Urothelium cell line (cell line): ENCODE measurements at places on chromosomes 1 and 21.
A peak's percentile ranks its signal among the peaks of the same experiment; 100 is the strongest.

GRCh38 chr1:227947676-227948492, at the start of gene WNT9A:
TSS of gene WNT9A (minus strand) at chr1:227947932. CDS start at chr1:227947887, 45 bp downstream.
- DNase-seq: peak; percentile 76

GRCh38 chr1:4825800-4826450, 171.5 kb downstream of the AJAP1 start:
- peak; percentile 12 for DNase-seq

GRCh38 chr1:177913762-177914540, 55.9 kb downstream of the SEC16B start:
- peak; percentile 19 for DNase-seq

DNA sequence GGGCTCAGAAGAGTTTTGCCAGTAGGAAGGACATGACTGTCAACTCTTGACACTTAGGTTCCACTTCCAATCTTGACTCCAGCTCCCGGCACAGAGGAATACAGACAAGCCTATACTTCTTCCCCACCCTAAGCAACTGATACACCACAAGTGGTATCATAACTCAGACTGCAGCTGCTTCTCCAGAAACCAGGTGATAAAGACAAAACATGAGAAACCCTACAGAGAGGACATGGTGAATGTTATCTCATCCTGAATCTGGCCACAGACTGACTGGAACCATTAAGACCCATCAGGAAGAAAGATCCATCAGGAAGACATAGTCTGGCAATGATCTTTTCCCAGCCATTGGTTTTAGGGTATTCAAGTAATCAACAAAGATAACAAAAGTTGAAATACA, 13.8 kb downstream of the PAXBP1 start:
- DNase-seq: no peak

- no peak for DNase-seq
Measured at GRCh38 chr1:212586206-212587015, 22.1 kb upstream of the ATF3 start.

DNA sequence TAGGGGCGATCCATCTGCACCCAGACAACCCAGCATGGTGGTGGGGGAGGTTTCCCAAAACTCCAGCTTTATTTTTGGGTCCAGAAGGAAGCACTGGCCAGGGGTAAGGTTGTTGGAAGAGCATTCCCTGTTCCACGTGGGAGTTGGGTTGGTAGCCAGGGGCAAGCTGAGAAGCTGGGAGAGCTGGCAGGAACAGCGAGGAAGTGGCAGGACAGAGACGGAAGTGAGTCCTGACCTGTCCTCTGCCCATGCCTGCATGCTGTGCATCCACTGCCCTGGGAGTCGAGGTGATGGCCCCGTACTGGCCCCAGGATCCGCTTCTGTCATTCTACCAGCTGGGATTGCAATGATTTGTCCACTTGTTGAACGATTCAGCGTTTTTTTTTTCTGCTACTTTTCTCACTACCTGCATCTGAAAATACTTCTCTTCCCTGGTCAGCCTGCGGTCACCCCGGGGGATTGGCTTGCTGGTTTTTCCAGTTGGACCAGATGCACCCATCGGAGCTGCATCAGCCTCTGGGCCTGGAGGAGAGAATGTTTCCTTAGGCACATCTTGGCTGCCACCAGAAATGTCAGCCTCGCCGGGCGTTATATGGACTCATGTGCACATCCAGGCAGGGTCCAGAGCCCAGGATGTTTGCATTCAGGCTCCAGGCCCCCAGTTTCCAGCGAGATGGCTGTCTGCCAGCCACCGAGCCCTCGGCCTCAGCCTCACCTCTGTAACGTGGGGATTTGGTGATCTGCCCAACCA, 28.3 kb upstream of the TMPRSS2 start:
- DNase-seq: no peak

GRCh38 chr1:221045842-221046831, 166.9 kb downstream of the HLX start:
- DNase-seq: no peak

GRCh38 chr1:156814571-156815260, 1.9 kb downstream of the SH2D2A start:
- peak; percentile 31 for DNase-seq

- DNase-seq: no peak
Measured at GRCh38 chr1:55314740-55315139, 99.6 kb upstream of the USP24 start.

GRCh38 chr1:170592591-170593111, 60.7 kb downstream of the GORAB start:
- no peak for DNase-seq

- DNase-seq: peak; percentile 48
Measured at GRCh38 chr1:227766015-227766634, 30.9 kb downstream of the SNAP47 start.

DNA sequence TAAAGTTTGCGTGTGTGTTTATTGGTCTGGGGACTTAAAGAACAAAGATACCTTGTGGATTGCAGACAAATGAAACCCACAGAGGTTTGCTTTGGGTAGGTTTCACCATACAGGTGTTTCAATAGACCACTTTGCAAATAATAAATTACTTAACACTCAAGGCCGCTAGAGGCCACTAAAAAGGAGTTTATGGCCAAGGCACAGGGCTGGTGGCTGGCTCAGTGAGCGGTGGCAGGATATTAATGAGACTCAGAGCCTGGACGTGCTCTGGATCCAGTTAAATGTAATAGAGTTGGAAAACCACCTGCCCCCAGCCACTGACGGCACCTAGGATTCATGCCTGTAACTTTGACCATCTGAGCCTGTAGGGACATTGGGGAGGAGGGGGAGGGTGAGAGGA, 44.5 kb downstream of the LRRC38 start:
- DNase-seq: peak; percentile 41

DNA sequence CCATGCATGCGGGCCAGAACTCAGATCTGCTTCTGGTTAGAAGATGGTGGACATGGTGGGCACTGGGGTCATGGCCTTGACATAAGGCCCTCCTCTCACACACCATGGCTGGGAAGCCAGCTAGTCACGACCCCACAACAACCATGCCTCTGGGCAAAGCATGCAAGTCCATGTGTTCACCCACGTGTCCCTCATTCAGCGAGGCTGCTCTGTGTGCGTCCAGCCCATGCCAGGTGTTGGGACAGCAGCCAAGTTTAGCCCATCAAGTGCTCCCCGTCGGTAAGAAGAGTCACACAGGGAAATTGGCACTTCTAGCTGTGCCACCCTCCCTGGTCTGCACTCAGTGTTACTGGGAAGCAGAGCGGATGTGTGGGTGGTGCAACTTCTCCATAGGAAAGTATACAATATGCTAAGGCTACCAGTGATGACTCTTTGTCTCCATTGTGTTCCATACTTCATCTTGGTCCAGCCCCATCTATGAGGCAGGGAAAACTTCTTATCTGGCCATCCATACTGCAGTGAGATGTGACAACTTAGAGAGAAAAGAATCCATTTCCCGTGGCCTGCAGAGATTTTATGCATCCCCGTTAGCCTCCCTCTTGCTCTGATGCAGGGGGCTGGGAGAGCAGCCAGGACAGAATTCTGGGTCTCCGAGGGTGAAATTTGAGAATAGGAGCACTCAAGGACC, 198.0 kb downstream of the GRIK3 start:
- no peak for DNase-seq

GRCh38 chr1:40438391-40439015, 11.8 kb upstream of the ZFP69B start:
- peak; percentile 50 for DNase-seq

- DNase-seq: no peak
Measured at GRCh38 chr1:15081102-15081501, 72.4 kb upstream of the TMEM51 start.

- DNase-seq: no peak
Measured at GRCh38 chr1:99950486-99950885, 19.3 kb upstream of the SLC35A3 start.

- DNase-seq: no peak
Measured at GRCh38 chr1:199945591-199945990, 81.9 kb upstream of the NR5A2 start.

GRCh38 chr1:63274371-63274770, 48.0 kb upstream of the FOXD3 start:
- no peak for DNase-seq

DNA sequence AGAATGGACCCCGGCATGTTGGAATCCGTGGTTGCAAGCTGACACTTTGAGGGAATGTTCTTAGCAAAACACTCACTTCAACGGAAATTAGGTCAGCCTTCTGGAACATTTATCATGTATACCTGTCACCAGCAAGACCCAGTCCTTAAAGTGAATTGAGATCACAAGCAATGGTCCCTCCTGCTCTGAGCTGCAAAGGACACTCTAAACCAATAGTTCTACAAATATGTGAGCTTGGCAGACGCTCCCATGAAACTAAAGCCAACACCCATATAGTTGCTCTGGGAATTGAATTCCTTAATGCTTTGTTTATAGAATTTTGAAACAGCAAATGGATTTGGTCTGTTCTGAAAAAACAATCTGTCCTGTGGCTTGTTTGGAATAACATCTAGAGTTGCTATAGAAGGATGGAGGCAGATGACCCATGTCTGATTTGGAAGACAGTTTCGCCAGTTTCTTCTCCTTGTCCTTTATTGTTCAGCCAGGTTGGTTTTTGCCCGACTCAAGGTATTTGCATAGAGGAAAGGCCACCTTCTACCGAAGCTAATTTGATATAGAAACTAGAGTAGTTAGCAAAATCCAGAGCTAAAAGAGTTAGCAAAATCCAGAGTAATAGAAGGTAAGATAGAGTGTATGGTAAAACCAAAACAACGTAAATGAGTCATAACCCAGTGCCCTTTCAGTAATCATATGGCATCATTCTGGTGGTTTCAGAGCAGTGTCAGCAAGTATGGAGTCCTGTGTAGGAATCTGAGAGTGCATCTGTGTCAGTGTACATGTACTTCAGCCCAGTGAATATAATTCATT, 236.2 kb downstream of the NFIA start:
- peak; percentile 29 for DNase-seq

- DNase-seq: no peak
Measured at GRCh38 chr1:155968670-155969069, 9.7 kb downstream of the ARHGEF2 start.

GRCh38 chr1:172398193-172398592, 22.3 kb upstream of the C1orf105 start:
- DNase-seq: no peak

- no peak for DNase-seq
Measured at GRCh38 chr1:113859478-113860175, 11.9 kb downstream of the PTPN22 start.

GRCh38 chr1:202237052-202237451, 43.5 kb downstream of the LGR6 start:
- DNase-seq: peak; percentile 79

DNA sequence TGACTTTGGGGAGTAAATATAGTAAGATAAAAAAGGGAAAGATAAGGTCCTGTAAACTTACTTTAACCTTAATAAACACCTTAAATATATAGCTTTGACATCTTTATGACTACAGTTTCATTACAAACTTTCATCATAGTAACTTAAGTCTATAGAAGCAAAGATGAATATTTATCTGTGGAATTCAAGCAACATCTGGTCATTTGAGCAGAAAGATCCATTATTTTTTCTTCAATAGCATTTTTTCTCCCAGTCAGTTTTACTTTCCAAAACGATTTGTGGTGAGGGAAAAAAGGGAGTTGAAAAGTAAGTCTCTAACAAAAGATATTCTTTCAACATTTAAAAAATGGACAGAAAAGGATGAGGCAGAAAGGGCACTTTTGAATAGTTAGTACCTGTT, 69.0 kb downstream of the HMCN1 start:
- DNase-seq: no peak

- DNase-seq: no peak
Measured at GRCh38 chr1:212290608-212291007, 5.4 kb downstream of the PPP2R5A start.

DNA sequence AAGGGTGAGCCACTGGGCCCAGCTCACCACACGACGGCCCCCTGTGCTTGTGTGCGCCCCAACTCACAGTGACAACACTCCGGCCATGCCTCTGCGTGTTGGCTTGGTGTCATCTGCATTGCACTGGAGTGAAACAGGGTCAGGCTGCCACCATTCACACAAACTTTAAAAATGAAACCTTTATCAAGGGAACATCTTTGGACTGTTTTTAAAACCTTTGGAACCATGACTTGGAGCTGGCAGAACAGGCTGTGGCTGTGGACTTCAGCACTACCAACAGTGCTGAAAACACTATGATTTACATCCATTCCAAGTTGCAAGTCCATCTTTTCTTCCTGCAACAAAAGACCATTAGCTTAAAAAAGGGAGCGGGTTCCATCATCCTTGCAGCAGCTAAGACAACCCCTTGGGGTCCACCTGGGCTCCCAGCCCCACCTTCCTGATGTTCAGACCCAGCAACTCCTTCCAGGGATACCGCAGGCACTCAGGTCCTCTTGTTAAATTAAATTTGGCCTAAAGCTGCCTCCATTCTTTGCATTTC, 25.6 kb downstream of the POFUT2 start:
- DNase-seq: no peak

GRCh38 chr1:236502972-236503639, 20.7 kb upstream of the LGALS8 start:
- peak; percentile 65 for DNase-seq

DNA sequence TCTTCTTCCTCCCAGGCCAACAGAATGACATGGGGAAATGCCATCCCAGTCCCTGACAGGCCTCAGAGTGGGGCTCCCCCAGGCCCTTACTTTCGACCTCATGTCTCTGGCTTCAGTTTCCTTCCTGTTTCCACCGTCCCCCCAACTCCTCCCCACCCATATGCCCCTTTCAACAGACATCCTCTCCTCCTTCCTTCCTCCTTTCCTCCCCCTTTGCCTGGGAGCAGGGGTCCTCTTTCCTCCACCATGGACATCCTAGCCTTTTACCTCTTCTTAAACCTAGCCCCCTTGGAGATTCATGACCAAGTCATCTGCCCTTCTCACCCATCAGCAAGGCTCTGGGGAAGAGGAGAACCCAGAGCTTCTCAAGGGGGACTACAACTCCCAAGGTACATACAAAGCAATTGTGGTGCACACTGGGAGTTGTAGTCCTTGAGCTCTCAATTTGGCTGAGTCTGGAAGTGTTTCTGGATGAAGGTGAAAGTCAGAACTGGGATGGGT, 4.0 kb downstream of the ZBTB7B start:
- no peak for DNase-seq

DNA sequence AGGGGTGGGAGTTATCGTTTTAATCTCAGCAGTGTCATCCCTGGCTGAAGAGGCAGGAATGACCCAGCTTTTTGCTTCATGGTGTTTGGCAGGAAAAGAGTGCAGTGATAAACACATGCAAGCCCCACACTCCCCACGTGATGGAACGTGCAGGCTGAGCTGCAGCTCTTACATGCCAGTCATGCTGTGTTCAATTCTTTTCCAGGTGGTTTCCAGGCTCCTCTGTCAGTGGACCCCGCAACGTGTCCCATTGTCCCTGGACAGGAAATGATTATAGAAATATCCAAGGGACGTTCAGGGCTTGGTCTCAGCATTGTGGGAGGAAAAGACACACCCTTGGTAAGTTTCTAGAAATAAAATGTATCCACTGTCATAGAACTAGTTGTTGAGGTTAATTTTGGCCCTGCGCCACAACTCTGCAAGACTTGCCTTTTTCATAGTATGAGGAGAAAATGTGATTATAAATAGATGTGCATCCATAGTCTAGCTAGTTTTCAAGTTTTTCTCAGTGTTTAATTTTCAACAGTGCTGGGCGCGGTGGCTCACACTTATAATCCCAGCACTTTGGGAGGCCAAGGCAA, 110.2 kb upstream of the L1TD1 start:
- no peak for DNase-seq
